GM04504 (cell line): ENCODE measurements at places on chromosomes 6 and 20.

- no peak for DNase-seq
These were observed 291.8 kb downstream of the LRFN2 start for GRCh38 chr6:40295251-40295950.

- DNase-seq, result no peak
These were observed 201.7 kb upstream of the PREP start for GRCh38 chr6:105604587-105604884.

- DNase-seq, result no peak
These were observed 173.5 kb downstream of the DLL1 start for GRCh38 chr6:170117111-170117972.

- peak; percentile 88 for DNase-seq
These were observed 134.9 kb downstream of the TMEM200A start for GRCh38 chr6:130500693-130501092.

- DNase-seq, result no peak
These were observed 66.2 kb downstream of the ROS1 start for GRCh38 chr6:117359581-117359980.

GRCh38 chr6:7343546-7344475 lies 30.8 kb upstream of the SSR1 start:
- no peak for DNase-seq

DNA sequence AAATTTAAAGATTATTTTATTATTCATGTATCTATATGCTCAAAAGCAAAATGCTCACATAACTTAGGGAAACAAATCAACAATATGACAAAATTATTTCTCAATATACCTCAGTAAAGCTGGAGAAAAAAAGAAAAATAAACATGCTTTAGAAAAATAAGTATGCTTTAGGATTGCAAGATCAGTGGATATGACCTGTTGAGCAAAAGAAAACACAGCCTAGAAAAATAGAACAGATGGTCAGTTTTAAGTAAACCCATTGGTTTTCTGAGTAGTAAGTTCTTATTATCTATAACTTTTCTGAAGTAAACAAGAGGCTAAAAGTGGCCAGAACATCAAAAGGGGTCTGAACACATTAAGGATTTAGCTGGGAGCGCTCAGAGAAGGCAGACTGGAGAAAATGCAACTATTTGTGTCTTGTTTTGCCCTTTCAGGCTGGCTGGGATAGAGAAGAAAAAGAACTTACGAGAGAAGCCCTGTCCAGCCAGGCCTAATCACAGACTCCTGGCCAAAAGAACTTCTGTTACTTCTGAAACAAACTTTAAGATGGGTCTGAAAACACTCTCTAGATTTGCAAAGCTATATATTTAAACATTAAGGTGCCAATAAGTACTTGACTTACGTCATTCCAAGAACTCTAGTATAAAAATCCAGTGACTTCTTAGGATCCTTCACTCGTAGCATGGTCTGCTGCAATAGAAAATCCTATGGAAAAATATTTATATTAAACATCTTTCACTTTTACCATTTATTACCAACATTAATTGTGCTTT lies 16.5 kb downstream of the GLO1 start:
- no peak for DNase-seq

GRCh38 chr6:74742793-74743508 lies 462.9 kb downstream of the COL12A1 start:
- DNase-seq, result no peak

GRCh38 chr6:104698979-104699378 lies 160.7 kb downstream of the HACE1 start:
- DNase-seq, result no peak

DNA sequence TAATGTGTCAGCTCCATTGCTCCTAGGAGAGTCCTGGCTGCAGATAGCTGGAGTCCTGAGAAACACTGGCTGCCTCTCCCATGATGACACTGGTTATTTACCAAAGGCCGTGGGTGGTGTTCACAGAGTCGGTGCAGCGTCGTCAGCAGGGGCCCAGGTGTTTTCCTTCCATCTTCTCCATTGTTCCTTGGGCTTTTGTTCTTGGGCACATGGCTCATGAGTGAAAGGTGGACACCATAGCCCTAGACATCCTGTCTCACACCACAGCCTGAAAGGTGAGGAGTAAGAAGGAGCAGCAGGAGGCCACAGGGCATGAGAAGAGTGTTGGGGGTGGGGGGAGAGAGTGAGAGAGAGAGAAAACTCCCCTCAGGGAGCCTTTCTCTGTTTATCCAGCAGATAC lies 9.1 kb downstream of the CST5 start:
- DNase-seq, result no peak

DNA sequence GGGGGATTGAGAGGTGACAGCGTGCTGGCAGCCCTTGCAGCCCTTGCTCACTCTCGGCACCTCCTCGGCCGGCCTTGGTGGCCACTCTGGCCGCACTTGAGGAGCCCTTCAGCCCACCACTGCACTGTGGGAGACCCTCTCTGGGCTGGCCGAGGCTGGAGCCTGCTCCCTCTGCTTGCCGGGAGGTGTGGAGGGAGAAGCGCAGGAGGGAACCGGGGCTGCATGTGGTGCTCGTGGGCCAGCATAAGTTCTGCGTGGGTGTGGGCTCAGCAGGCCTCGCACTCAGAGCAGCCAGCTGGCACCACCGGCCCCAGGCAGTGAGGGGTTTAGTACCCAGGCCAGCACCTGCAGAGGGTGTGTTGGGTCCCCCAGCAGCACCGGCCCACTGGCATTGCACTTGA lies 912.2 kb upstream of the ADGRB3 start:
- no peak for DNase-seq

DNA sequence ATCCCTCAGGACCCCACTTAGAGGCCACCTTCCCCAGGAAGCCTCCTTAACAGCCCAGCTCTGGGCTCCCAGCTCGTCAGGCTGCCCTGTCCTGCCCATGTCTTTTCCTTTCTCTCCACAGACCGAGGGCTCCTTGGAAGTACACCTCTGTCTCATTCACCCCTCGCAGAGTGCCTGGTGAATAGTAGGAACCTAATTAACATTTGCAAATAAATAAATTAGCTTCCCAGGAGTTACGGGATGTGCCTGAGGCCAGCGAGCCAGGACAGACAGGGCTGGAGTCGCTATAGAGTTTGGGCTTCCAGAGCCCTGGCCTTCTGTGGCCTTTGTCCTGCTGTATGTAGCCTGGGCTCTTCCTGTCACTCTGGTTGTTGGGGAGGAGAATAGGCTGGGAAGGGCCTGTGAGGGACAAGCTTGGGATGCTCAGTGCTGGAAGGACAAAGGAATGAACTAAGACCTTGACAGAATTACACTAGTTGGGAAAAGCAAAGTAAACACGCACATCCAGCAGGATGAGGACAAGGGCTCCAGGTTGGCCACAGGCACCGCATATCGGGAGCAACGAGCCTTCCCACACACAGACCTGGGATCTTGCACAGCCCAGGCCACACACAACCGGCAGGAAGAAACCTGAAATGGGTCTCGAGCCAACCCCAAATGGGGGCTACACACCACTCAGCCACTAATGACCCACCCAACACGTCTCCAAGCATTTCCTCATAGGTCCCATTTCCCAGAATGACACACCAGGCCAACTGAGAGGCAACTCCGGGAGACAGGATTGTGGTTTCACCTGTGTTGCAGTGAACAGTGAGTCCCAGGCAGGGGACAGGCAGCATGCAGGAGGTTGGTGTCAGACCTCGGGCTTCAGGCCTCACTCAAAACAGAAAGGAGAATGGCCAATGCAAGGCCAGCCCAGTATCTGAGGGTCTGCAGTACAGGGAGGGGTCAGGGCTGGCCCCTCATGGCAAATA lies 9.7 kb downstream of the MAP1LC3A start:
- no peak for DNase-seq

- DNase-seq, result no peak
These were observed 19.4 kb downstream of the ESF1 start for GRCh38 chr20:13765299-13765698.

DNA sequence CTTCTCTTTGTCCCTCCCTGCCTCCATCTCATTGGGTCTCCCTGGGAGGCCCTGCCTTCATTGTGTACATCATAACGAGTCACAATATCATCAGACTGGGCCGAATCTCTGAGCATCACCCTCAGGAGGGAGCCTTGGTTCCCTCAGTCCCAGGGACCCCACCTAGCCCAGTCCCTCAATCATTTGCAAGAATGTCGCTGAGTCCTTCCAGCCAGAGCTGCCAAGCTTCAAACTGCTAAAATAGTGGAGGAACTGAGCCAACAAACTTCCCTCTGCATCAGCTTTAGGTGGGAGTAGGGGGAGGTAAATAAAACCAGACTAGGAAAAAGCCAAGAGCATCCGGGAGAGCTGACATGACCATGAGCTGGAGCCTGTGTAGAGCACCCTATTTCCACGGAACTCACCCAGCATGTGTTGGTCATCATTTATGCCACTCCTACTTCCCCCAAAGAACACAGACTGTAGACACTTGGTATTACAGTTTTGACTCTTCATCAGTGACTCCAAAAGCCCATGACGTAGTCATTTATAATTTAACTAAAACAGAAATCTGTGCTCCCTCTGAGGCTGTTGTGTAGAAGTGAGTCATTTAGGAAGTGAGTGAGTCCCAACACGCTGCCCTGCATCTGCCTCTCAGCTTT lies 28.8 kb upstream of the IL17A start:
- DNase-seq, result no peak

DNA sequence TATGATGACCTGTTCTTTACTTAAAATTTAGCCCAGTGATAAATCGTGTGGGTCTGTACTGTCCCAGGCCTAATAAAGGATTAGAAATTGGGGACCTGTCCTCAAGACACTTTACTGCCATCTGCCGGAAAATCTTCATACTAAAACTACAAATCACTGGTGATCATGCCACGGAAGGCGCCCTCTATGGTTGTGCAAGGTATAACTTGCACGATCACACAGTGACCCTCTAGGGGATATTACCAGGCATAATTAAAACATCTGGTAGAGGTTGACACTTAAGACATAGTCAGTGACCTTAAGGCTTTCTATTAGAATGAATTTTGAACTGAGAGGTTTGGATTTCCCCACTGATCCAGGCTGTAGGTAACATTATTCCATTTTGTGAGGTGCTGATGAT lies 172.6 kb downstream of the BMP2 start:
- DNase-seq, result no peak

GRCh38 chr6:100962466-100962865 lies 81.3 kb upstream of the ASCC3 start:
- no peak for DNase-seq

GRCh38 chr6:3894590-3895311 lies 45.6 kb downstream of the FAM50B start:
- no peak for DNase-seq

- no peak for DNase-seq
These were observed 116.9 kb downstream of the SLX4IP start for GRCh38 chr20:10551732-10552724.

- no peak for DNase-seq
These were observed 31.5 kb downstream of the RRBP1 start for GRCh38 chr20:17650301-17651128.

DNA sequence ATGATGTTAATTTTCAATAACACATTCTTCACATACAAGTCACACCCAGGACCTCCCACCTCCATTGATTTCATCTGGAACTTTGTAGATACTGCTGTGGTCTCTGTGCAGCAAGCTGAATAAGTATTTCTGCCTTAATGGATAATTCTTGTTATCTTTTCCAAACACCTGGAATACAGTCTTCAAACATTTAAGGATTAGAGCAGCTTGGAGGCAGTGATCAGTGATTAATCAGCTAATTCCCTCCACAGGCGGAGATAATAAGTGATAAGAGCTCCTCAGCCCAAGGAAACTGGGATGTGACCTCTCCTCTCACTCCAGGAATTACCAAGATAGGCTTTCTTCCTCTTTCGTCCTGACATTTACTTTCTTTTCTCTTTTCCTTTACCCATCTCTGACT lies 110.7 kb downstream of the FIG4 start:
- no peak for DNase-seq

DNA sequence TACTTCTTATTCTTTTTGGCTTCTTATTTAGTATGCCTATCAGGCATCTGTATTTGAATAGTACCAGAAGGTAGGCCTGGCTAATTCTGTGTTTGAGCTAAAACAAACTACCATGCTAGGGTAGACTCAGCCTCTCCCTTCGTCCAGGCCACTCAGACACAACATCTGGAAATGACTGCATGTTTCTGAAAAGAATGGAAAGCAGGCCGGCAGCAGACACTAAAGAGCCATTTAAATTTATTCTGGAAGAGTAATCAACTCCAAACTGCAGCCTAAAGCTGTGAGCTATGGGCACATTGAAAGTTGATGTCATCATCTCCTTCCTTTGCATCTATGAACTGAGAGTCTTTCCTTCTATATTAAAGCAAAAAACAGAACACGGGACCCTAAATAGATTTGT lies 70.9 kb upstream of the SAMD5 start:
- DNase-seq, result no peak

DNA sequence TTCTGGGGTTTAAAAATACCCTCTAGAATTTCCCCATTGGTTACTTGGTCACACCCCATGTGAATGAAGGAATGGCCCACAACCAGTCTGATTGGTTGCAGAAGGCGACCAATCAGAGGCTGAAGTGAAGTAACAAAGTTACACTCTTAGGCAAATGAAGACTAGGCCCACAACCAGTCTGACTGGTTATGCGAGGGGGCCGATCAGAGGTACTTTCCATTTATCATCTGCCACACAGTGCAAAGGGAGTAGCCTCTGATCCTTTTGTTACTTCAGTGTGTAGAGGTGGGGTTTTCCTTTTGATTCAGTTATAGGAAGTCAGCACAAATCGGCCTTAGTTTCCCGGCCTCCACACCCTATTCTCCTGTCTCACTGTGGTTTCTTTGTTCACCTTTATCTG lies 61.2 kb upstream of the SGK1 start:
- DNase-seq, result no peak

- DNase-seq, result no peak
These were observed 150.7 kb downstream of the EDN3 start for GRCh38 chr20:59451066-59451630.

GRCh38 chr20:58100731-58101356 lies 127.6 kb downstream of the ANKRD60 start:
- DNase-seq, result no peak

DNA sequence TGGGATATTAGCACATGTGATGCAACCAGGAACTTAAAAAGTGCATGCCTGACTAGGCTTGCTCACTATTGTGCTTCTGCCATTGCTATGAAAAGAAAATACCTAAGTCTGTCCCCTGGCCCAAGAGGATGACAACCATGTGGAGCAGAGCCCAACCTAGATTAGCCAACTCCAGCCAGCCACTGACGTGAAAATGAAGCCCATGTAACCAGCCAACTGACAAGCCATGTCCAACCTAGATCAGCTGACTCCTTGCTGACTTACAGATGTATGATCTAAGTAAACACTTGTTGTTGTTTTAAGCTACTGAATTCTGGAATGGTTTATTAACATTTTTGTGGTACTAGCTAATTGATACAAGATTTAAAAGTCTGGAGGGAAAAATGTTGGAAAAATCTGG lies 47.5 kb downstream of the PIGU start:
- no peak for DNase-seq

DNA sequence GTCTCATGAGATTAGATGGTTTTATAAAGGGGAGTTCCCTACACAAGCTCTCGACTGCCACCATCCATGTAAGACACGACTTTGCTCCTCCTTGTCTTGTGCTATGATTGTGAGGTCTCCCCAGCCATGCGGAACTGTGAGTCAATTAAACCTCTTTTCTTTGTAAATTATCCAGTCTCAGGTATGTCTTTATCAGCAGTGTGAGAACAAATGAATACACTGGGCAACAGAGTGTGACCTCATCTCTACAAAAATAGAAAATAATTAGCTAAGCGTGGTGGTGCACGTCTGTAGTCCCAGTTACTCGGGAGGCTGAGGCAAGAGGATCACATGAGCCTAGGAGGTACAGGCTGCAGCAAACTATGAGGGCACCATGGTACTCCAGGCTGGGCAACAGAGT lies 51.3 kb downstream of the MDN1 start:
- no peak for DNase-seq

GRCh38 chr6:64984948-64985347 lies 722.1 kb downstream of the EYS start:
- no peak for DNase-seq

- peak; percentile 75 for DNase-seq
These were observed 5.9 kb downstream of the SLC2A10 start for GRCh38 chr20:46715292-46715756.
